Jurkat, Clone E6-1 (cell line): ENCODE measurements at places on chromosomes 3 and 15.

GRCh38 chr3:157330206-157330605 lies 106.4 kb upstream of the PTX3 start:
- DNase-seq: no peak

- peak; percentile 67 for DNase-seq
Measured at GRCh38 chr3:182967218-182968204, 12.8 kb downstream of the DCUN1D1 start.

DNA sequence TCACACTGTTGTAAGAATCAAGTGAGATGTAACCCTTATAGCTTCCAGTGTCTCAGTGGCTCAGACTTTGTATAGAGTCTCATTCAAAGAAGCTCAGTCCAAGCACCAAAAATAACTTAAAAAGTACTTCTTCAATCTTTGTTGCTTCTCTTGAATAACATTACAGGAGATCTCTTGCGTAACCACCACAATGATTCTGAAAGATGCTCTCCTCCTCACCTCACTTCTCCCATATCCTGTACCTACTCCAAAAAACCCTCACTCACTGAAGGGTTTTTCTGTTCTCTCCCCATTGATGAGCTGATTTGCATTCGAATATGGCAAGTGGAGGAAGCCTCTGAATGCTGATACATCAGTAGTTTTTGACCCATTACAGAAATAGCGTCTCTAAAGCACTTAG lies 39.4 kb upstream of the MRPS22 start:
- DNase-seq: no peak

DNA sequence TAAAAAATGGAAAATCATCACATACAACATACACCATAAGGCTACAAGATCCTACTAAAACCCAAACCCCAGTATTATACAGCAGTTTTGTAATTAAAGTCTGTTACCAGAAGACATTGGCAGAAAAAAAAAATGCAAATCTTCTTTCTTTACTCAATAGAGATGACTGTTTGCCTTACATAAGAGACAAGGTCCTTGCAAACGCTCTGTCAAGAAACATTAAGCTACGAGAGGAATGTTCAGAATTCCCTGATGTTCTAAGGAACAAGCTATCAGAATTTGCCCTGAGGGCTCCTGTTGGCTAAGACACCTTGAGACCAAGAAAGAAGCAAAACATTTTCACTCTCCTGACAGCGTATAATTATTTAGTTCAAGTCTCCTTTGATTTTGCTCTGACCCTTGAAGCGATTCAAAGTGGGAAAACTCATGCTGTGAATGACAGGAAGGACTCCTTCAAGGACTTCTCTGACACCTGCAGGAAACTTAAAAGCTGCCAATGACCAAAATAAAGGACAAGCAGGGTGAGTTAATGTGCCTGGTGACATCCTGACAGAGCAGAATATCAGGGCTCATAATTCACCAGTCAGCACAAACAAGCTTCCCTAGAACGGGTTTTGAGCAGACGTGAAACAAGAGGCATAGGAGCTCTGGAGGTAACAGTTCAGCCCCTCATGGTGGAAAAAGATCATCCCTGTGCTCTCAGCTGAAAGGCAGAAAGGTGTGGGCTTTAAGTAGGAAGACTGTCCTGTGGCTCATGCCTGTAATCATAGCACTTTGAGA lies 2.5 kb downstream of the SCAMP2 start:
- no peak for DNase-seq

- no peak for DNase-seq
Measured at GRCh38 chr3:128681369-128681829, 30.8 kb upstream of the RPN1 start.

DNA sequence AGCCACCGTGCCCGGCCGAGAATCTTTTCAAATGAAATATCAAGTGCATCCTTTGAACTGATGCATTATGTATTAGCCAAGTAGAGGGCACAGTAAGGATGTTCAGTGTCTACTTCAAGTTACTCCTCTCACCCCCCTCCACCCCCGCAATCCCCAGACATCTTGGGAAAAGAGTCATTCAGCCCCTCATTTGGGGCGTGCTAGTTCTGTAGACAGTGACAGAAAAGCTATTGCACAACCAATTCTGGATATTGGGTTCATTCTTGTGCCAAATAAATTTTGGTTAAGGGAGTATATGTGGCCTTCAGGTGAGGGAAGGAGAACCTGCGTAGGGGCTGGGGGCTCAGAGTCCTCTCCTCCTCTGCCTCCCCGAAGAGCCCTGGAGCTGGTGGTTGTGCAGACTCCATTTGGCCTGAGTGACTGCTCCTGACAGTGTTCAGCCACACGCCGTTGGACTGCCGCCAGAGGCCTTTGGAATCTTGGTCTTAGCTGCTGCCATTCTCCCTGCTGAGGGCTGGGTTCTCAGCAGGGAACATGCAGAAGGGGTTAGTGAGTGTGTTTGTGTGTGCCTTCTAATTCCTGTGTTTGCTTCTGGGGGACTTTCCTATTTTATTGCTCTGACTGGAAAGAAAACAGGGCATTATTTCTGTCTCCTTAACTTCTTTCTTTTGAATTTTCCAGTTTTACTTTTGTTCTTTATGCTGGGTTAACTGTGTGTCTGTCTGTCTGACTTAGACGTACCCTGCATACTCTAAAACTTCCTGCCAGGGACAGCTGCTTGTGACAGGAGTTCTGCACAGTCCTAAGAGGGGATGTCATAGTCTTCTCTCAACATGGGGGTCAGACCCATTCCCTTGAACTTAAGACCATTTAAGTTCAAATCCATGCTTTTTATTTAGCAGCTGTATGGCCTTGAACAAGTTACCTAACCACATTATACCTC lies 21.0 kb downstream of the RARB start:
- DNase-seq: no peak

GRCh38 chr3:106552351-106553043 lies 683.7 kb upstream of the CBLB start:
- DNase-seq: no peak

- DNase-seq: peak; percentile 60
Measured at GRCh38 chr3:183122257-183122932, 23.1 kb upstream of the MCCC1 start.

DNA sequence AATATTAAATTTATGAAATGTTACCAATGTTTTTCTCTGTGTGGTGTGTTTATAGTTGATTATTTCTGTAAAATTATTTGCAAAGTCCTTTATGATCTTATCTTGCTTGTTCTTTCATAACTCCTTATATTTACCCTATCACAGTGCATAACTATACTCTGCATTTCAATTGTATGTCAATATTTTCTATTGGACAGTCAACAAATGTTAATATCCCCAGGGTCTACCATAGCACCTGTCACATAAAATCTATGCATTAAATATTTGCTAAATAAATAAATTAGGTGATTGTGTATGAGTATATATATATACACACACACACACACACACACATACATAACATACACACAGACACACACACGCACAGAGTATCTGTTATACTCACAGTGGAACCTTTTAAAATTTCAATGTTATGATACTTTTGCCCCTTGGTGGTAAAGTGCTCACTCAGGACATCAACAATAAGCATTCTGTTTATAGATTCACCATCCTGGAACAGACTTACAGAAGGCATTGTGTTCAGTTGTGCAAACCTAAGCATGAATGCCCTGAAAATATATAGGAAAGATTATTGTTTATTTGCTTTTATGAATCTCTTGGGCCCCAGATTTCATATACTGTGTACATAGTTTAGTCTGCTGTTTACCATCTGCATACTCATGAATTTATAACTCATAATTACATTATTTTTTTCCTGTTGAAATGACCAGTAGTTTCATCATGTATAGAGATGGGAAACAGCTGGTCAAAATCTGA lies 443.7 kb downstream of the EPHA6 start:
- DNase-seq: no peak

GRCh38 chr3:121064121-121064520 lies 156.1 kb downstream of the STXBP5L start:
- DNase-seq: no peak

DNA sequence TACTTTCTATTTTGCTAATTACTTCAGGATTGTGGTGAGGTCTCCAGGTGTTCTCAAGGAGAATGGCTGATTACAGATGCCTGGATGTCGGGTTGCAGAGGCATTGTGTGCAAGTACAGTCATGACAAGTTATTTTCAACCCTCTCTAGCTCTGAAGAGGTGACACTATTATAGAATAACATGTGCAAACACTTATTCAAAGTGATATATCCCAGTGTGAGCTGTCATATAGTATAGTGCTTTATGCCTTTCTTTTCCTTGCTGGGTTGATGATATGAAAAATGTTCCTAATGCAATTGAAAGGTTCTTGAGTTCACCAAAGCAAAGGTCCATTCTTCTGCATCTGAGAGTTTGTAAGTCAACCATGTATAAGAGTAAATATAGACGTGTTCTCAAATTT lies 167.2 kb downstream of the SPATA16 start:
- DNase-seq: no peak

DNA sequence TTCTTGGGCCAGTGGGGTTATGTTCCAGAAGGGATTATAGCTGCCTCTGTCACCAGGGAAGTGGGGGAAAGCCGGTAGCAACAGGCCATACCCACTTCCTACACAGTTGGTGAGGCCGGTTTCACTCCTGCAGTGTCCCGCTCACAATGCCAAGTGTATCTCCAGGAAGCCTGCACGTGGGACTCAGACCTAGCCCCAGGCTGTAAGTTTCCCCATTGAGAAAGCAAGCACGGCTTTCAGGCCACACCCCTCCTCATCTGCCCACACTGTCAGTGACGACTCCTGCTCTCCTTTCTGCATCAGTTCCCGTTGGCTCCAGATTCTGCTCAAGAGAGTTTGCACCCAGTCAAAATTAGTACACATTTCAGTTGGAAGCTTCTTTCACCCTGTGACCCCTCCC lies 51.6 kb upstream of the CPOX start:
- DNase-seq: no peak

DNA sequence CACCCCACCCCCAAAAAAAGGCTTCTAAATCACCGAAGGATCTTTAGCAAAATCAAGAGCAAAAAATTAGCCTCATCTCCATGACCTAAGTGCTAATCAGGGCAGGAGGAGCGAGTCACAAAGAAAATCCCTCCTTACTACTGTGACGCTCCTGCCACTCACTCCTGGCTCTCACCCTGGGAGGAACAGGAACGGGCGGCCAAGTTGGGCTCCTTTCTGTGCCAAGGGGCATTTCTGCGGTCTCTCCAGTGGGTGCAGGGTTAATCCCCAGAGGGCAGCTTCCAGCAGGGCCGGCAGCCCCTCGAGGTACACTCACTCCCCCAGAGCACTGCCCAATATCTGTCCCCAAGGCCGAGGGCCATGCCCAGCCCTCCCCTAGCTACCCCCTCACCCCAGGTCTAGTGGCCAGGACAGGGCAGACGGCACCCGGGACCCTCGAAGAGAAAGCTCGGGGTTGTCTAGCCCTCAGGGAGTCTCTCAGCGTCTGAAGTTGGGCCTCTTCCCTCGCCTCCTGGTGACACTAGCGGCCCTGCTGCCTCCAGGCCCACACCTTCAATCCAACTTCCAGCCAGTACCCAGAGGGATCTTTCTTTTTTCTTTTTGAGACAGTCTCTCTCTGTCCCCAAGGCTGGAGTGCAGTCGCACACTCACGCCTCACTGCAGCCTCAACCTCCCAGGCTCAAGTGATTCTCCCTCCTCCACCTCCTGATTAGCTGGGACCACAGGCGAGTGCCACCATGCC lies 706 bp downstream of the CAV3 start:
- DNase-seq: no peak
